Lower lobe of right lung (tissue), 2 donors: ENCODE measurements at places on chromosomes 11 and 22.

DNA sequence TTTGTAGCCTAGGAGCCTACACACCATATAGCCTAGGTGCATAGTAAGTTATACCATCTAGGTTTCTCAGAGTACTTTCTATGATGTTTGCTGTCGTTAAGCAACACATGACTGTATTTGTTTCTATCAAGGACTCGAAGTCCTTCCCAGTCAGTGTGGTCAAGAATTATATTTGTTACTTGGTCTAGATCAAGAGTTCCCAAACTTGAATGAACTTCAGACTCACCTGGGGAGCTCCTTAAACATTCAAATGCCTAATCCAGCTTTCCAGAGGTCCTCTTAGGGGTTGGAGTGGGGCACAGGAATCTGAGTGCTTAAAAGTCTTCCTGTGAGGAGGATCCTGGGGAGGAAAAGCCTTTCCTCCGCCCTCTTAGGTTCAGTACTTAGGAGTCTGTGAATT, 41.5 kb upstream of the PAMR1 start:
- no peak for DNase-seq

DNA sequence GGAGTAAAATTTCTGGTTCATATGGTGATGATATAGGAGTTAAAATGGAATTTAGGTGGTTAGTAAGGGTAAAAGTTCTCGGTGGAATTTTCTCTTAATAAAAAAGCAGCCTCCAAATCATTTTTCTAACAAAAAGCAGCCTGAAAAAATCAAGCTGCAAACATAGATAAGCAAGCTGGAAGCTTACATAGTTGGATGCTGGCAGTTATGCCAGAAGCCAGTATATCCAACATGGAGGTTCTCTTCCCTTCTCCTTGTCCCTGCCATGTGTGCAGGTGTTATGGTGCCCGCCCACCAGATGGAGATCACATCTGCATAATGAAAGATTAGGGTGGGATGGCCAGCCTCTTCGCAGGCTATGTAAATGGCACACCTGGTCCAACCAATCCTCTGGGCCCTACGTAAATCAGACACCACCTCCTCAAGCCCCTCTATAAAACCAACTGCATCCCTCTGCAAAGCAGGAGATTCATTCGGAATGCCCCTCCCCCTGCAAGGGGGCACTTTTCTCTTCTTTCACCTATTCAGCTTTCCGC, 22.4 kb downstream of the PIWIL3 start:
- DNase-seq = no peak

DNA sequence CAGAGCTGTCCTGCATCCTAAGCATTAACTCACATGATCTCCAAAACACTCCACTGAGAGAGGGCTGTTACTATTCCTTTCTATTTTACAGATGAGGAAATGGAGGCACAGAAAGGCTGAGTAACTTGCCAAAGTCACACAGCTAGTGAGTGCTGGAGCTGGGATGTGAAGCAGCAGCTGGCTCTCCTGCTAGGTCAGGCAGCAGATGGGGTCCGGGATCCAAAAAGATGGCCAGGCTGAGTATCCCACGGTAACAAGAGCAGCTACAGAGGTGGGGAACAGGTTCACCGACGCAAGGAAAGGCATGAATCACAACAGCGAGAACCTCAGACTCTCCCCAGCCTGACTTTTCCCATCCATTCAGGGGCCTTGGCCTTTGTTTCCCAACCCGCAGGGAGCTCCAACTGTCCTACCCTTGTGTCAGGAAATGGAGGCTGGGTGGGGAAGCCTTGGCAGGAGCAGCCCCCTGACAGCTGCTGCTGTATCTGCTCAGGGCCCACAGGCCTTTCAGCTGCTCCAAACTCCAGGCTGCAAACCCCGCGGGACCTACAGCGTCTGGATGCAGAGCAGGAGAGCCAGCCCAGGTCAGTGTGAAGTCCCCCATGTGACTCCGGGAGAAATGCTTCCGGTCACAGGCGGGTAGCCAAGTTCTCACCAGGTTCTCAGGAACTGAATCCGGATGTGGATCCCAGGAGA, 29.5 kb downstream of the DKK3 start:
- no peak for DNase-seq

DNA sequence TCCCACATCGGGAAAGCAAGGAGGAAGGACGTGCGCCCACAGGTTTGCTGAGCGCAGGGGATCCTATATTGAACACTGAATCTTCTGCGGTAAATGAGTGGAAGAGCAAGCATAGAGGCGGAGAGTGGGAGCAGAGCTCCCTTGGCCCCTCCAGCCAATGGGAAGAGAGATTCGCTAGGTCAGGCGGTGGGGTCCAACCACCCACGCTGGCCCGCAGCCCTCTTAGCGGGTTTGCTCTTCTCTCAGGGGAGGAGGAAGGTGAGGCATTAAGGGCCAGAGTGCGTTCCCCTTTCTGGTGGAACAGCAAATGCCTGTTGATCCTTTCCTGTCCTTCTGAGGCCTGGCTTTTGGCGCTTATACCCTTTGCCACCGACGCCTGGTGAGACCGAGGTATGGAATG, 10.6 kb downstream of the NLRP14 start:
- DNase-seq = no peak

DNA sequence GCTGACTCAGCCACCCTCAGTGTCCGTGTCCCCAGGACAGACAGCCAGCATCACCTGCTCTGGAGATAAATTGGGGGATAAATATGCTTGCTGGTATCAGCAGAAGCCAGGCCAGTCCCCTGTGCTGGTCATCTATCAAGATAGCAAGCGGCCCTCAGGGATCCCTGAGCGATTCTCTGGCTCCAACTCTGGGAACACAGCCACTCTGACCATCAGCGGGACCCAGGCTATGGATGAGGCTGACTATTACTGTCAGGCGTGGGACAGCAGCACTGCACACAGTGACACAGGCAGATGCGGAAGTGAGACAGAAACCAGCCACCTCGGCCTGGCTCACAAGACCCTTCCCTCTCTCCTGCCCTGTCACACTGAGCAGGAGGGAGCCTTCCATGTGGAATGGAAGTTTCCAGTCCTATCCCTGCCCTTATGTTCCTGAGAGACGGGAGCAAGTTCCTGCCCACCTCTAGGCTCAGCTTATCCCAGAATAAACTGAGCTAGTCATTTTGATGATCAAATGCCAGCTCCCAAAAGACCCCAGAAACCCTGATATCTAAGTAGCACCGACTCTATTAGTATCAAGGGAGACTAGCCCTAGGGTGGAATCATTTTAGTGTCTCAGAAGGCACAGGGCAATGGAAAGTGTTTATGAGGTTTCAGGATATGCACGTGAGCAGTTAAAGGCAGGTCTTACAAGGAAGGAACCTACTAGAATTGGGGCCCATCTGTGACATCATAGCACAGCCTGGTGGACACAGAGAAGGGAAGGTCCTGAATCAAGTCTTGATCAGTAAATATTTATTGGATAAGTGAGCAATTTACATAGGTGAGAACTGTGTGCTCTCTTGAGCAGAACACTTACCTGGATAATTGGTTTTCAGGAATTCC, 6.3 kb upstream of the IGLL5 start:
- no peak for DNase-seq

- no peak for DNase-seq
These were observed 916 bp upstream of the SLC6A5 start for GRCh38 chr11:20598492-20598891.

DNA sequence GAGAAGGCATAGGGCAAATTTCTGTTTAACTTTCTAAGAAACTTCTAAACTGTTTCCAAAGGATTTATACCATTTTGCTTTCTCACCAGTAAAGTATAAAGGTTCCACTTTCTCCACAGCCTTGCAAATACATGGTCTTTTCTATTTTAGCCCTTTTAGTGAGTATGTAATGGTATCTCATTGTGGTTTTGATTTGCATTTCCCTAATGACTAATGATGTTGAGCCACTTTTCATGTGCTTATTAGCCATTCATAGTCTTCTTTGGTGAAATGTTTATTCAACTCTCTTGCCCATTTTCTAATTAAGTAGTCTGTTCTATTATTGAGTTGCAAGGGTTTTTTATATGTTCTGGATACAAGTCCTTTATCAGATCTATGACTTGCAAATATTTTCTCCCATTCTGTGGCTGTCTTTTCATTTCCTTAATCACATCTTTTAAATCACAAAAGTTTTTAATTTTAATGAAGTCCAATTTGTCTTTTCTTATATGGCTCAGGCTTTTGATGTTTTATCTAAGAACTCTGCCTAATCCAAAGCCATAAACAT, 83.8 kb upstream of the KCNQ1OT1 start:
- no peak for DNase-seq
